Activated CD8-positive, alpha-beta memory T cell treated with anti-CD3 and anti-CD28 coated beads for 1 hour (primary cell): ENCODE measurements at places on chromosomes 7 and 10.

- DNase-seq, result no peak
Observed at GRCh38 chr7:158824028-158824427, 5.3 kb downstream of the ESYT2 start.

DNA sequence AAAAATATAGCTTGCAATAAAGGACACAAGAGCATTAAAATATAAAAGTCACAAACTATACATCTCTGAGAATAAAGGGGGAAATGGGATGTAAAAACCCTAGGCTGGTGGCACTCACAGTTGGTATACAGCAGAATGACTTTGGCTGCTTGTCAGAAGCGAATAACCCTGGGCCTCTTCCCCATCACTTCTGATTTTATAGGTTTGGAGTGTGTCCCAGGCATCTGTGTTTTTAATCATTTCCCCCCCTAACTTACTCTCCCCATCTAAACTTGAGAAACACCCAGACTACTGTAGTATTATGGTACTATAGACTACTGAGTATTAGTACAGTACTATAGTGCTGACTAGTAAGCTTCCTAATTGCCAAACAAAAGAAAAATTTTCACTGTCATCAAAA lies 1.8 kb upstream of the RPA3 start:
- DNase-seq, result no peak

- DNase-seq, result no peak
Observed at GRCh38 chr7:99293167-99293566, 20.5 kb downstream of the MYH16 start.

DNA sequence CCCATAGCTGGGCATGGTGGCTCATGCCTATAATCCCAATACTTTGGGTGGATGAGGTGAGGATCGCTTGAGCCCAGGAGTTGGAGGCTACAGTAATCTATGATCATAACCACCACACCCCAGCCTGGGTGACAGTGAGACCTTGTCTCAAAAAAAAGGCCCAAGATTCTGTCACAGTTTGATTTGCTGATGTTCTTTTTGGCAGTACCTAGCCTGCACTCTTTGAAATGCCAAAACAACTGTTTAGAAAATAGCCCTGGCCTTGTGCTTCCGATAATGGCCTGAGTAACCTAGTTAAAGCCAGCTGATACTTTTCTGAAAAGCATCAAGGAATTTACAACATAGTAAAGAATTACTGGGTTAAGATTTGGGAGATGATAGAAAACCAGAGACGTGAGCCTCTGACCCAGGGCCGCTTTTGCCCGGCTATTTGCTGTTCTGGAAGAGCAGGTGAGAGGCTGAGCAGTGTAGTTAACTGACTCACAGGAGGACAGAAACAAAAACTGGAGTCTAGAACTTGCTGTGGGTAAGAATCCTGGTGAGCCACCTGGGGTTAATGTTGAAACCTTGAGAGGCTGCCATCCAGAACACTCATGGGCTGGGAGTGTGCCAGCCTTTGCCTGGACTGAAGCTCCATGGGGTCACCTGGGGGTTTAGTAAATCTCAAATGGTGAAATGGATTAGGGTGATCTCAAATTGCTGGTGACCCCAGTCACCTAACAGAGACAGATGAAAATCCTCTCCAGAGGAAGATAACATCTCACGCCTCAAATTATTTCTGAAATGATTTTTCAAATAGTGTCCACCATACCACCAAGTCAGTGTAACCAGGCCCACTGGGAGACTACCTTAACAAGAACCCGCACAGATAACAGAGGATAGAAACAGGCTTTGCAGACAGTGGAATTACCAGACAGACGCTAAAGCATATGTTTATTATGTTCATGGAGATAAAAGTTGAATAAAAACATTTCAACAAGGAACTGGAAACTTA lies 51.8 kb downstream of the GALNT11 start:
- no peak for DNase-seq

- DNase-seq, result no peak
Observed at GRCh38 chr10:72308320-72308987, 34.7 kb downstream of the DDIT4 start.

- DNase-seq, result no peak
Observed at GRCh38 chr10:91705948-91706670, 73.2 kb upstream of the PPP1R3C start.

GRCh38 chr10:103859161-103860086 lies 4.0 kb upstream of the SH3PXD2A start:
- DNase-seq, result no peak

- DNase-seq, result no peak
Observed at GRCh38 chr7:3280445-3280844, 20.6 kb upstream of the SDK1 start.

- peak; percentile 57 for DNase-seq
Observed at GRCh38 chr10:6920072-6921019, 340.3 kb upstream of the PRKCQ start.

- DNase-seq, result no peak
Observed at GRCh38 chr10:28294169-28294532, 8.7 kb downstream of the MPP7 start.

GRCh38 chr10:20970708-20971107 lies 73.6 kb upstream of the NEBL start:
- DNase-seq, result no peak

DNA sequence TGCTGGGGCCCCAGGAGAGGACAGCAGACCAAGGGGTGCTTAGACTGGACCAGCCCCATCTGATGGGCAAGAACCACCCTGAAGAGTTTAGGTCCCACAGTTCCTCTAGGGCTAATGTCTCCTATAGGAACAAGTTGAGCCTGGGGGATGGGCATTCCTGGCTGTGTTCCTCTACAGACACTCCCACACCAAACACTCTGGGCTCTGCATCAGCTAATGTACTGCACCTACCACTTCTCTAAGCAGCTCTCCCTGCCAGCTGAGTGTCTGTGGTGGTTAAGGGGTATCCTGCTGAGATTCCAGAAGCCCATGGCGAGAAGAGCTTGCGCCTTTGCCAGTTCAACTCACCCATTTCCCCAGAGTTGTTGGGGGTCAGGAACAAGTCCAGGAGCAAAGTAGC lies 284.1 kb upstream of the CSTF2T start:
- no peak for DNase-seq

- DNase-seq, result no peak
Observed at GRCh38 chr10:101441541-101442455, 87.8 kb downstream of the BTRC start.

- DNase-seq, result no peak
Observed at GRCh38 chr7:16688249-16688648, 42.3 kb downstream of the BZW2 start.

DNA sequence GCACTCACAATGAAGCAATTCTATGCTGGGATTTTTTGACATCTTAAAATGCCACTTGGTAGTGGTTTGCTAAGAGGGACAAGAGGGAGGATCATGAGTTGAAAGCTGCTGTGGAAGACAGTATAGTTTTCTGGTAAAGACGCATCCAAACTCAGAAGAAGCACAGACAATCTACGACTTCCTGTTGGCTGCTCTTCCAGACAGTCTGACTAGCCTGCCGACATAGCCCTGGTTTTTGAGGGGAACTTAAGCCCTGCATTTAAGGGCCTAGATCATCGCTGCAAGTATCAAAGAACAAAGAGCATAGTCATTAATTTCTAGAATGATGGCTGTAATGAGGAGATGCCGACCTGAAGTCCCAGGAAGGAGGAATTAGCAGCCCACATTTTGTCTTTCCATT lies 99.9 kb upstream of the IKZF1 start:
- no peak for DNase-seq

GRCh38 chr10:24718031-24718855 lies 5.4 kb downstream of the ARHGAP21 start:
- no peak for DNase-seq

DNA sequence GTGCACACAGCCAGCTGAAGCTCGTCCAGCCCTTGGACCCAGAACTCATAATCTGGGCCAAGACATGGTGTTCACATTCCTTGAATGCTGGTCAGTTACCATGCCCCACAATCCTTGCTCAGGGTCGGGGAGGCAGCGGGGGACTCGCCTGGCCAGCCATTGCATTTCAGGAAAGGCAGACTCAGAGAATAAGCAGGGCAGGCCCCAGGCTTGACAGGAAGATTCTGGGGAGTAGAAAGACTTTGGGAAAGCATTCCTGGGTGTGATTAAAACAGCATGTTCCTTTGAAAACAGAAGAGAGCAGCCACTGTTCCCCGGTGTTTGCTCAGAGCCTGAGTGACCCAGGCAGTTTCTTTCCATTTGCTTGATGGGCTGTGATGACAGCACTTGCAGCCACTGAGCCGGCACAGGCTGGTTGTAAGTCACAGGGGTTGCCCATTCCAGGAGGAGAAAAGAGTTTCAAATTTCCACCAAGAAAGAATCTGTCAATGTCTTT lies 473.7 kb downstream of the TYW1 start:
- DNase-seq, result no peak

DNA sequence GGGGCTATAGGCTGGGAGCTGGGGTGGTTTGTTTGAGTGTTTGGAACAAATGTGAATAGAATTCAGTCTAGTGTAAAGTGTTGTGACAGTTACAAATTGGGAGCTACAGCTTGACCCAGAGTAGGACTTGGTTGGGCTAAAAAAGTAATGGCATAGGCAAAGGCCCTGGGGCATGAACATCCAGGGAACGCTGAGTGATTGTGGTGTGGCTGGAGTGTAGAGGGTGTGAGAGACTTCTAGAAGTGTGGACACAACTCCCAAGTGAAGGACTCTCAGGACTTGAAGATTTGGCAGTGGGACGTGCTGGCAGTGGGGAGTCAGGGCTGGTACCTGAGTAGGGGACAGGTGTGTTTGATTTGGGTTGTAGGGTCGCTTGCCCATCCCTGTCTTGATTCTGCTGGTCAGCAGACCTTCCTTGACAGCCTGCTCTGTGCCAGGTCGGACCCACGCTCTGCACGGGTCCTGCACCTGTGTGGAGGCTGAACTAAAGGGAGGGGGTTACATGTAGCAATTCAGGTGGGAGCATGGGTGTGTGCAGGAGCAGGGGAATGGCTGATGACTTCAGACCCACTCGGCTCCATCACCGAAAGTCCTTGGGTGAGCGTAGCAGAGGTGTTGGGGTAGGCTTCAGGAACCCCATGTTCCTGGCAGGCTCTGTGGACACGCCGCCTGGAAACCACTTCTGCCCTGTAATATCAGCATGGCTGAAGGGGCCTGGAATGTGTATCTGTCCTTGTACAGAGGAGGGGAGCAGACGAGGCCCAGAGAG lies 43.3 kb downstream of the ZMIZ1 start:
- DNase-seq, result no peak

DNA sequence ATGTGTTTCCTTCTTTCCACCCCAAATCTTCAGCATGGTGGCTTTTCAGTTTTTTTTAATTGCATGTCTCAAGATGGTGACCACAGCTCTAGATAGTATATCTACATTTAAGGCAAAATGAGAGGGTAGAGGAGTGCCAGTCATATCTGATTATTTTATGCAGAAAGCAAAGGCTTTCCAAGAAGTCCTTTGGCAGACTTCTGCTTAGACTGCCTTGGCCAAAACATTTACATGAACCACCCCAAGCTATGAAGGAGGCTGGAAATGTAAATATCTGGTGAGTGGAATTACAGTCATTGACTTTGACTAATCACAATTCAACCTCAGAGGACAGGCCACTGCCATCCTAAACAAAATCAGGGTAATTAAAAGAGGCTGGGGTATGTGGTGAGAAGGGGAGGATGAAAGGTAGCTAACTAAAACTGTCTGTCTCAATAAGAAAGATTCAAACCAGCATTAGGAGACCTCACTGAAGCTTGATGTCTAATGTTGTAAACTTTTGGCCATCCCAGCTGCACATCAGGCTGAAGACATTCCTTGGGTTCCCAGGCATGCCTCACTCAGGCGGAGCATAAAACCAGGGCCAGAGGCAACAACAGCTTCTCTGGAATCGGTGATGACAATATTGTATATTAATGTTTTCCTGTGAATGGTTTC lies 53.4 kb downstream of the PPP1R3C start:
- DNase-seq, result no peak

GRCh38 chr10:92356041-92356440 lies 65.1 kb downstream of the MARCHF5 start:
- no peak for DNase-seq

DNA sequence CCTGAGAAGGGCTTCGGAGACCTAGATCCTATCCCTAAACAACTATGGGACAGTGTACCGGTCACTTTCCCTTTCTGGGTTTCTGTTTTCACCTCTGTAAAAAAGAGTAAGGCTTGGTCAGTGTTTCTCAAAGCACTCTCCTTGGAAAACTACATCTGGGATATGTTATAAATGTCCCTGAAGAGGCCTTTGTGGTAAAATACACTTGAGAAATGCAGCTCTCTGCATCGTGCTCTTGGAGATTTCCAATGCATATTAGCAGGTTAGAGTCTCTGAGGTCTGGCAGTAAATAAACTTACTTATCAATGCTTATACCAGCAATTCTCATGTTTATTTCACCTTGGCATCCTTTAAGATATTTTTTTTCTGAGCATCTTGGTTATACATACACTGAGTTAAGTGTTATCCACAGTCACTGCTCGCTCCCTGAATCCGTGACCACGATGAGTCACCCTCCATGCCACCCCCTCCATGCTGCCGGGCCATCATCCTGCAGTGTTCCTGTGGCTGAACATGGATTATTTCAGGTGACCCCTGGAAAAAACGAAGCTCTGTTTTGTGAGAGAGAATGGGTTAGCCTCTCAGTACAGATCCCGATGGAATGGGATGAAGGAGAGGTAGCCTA lies 3.3 kb upstream of the TBXAS1 start:
- DNase-seq, result no peak

- DNase-seq, result no peak
Observed at GRCh38 chr7:85274454-85274853, 87.6 kb upstream of the SEMA3D start.

GRCh38 chr10:108362296-108362695 lies 1197.8 kb upstream of the SORCS1 start:
- no peak for DNase-seq

GRCh38 chr7:131471250-131472004 lies 85.0 kb downstream of the PODXL start:
- DNase-seq, result no peak

- DNase-seq, result no peak
Observed at GRCh38 chr7:101606498-101606923, 22.6 kb downstream of the MYL10 start.

DNA sequence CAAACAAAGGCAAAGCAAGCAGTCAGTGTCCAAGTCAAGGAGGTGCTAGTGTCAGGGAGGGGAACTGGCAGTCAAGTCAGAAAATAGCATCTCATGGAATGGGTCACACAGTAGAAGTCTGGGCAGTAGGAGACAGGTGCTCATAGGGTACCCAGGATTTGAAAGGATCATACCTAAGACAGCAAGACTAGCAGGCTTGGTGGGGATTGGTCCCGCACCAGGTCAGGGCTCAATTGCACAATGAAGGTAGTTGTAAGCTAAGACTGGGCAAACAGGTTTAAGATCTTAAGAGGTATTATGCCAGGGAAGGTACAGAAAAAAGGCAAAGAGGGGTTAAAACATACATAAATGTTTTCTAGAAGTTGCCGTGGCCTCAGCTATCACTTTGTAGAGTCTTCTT lies 181.4 kb upstream of the ETV1 start:
- DNase-seq, result no peak
